NCI-H1417 treated with DMSO at 0.1 percent for 48 hours (cell line): ENCODE measurements at places on chromosomes 5 and 9.
A peak's percentile ranks its signal among the peaks of the same experiment; 100 is the strongest.

GRCh38 chr9:133334161-133334560 lies 1.8 kb downstream of the SURF6 start:
- no peak for DNase-seq

GRCh38 chr9:89418474-89418845 lies 79.5 kb downstream of the SEMA4D start:
- no peak for DNase-seq

DNA sequence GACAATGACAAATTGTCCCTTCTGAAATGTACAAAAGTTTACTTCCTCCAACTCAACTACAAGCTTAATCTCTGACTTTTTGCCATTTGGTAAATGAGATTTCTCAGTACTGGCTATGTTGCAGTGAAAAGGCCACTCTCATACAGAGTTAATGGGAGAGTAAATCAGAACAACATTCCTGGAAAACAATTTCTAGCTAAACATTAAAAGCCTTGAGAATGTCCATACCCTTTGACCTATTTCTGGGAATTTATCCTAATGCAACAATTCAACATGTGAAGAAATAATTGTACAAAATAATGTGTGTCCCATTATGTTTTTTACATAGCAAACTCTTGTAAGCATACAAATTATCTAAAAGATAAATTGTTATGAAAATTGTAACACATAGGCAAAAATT lies 56.3 kb upstream of the SPEF2 start:
- DNase-seq, result no peak

DNA sequence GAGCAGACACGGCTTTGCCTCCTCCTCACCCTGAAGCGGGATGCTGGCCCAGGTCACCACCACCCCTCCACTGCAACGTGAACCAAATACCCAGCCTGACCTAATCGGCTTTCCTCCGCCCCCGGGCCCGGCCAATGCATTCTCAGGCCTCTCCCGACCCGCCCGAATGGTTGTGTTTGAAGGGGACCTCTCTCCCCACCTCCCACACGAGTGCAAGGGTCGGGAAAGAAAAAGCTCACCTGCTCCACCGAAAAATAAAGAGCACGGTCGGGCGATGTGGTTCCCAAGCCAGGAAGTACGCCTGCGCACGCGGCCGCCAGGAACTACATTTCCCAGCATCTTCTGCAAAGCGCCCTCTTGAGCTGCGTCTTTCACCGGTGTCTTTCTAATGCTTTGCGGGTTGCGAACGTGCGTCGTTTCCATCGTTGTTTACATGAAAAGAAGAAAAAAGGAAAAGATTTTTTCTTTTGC lies at the start of gene ZNF883:
TSS of gene ZNF883 (minus strand) at position 282 of the 471 bp plus-strand sequence.
- DNase-seq, result peak; percentile 58

DNA sequence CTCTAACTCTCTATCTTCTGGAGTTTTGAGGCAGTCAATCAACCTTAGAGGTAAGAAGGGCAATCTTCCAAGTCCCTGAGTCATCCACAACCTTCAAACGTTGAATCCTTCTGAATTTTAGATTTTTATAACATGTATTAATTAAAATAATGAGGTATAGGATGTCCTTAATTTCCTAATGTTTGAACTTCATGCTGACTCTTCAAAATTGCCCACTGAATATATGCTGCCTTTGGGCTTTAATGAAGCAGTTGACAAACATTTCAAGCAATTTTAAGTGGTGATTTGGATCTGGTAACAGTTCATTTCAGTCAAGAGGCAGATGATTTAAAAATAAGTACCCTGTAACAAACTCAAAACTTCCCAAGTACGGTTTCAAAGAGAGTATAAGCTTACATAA lies 26.0 kb downstream of the ERP44 start:
- no peak for DNase-seq

DNA sequence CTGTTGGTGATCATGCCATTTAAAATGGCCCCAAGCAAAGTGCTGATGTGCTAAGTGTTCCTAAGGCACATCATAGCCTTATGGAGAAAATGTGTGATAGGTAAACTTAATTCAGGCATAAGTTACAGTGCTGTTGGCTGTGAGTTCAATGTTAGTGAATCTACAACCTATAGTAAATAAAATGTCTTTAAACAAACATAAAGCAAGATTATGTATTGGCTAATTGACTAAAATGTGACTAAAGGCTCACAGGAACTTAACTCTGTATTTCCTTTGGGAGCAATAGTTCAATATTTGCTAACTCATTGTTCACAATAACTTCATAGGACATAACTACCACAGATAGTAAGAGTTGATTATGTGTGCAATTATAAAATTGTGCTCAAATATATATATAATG lies 49.4 kb upstream of the LRRC19 start:
- no peak for DNase-seq

DNA sequence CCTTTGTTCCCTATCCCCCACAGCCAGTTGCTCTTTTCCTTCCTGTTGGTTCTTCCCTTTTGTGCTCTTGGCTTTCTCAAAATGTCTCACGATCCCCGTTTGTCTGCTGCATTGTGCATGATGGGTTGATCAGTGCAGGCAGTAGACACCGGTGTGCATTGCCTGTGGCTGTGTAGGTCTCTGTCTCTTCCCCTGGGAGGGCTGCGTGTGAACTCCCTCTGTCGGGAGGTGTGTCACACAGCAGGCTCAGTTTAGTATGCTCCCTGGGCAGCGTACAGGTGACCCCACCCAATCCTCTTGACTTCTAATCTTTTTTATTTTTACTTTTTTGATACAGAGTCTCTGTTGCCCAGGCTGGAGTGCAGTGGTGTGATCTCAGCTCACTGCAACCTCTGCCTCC lies 265.3 kb downstream of the FSTL4 start:
- no peak for DNase-seq

DNA sequence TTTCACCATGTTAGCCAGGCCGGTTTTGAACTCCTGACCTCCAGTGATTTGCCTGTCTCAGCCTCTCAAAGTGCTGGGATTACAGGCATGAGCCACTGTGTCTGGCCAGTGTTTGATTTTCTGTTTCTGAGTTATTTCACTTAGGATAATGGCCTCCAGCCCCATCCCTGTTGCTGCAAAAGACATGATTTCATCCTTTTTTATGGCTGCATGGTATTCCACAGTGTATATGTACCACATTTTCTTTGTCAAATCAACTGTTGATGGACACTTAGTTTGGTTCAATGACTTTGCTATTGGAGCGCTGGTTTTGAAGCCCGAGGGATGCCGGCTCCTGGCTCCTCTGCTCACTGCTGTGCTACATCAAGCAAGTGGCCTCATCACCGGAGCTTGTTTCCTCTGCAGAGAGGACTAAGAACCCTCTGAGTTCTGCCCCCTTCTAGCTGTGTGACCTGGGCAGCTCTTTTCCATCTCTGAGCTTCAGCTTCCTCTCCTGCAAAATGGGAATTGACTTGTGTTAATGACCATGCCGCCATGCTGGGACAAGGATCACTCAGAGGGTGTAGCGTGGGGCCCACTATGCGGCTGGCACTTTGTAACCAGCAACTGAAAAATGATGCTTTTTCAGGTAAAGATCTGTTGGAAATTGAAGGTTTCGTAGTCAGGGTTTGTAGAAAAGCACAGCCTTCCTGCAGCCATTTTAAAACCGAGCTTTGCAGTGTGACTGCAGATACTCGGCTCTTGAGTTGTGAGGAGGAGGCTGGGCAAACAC lies 4.6 kb upstream of the NEURL1B start:
- no peak for DNase-seq

DNA sequence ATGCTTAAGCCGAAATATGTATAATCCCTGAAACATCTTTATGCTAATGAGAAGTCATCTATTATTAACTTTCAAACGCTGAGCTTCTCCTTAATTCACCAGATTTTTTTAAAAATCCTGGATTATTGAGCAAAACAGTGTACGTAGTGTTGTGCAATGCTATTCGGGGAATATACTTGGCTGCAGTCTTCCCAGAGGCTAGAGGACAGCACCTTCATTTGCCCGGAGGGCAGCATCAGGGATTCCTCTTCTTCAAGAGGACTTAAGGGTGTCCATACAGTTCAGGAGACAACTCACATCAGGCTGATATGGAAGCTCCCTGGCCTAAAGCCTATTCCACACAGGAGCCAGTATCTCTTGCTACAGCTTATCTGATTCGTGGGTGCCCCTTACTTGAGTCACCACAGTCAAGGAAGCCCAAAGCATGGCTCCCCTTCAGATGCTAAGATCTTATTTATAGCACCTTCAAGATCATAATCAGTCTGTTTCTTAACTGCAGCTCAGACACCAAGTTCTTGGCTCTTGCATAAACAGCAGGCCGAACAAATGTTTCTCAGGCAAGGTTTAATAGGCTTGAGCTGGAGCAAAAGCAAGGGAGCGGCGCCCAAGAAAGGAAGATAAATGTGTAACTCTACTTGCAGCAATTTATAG lies 29.4 kb downstream of the NUTM2F start:
- DNase-seq, result no peak

DNA sequence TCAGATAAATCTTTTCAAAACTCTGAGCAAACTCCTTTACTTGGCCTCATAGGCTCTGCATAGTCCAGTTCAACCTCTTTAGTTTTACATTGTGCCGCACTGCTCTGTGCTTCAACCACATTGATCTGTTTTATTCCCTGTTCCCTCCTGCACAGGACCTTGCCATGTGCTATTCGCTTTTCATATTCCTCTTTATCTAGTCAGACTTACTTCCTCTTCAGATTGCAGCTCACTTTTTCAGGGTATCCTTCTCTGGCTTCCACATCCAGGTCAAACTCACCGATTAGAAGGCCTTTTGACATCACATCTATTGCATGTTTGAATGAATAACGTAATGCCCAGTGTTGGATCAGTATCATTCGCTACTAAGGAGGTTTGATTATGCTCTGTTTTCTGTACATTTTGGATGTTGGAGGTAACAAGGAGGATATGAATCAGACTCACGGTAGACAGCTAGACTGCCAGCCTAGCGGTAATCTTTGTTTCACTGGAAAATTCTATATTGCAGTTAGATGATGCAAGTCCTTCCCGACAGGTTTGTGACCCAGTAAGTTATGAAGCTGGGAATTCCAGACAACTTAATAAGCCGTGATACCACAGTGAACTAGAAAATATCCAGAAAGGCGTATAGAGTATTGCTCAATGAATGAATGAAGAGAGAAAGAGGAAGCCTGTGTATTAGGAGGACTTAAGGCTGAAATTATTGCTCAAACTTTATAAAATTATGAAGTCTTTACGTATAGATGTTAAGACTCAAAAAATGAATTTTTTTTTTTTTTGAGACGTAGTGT lies 65.7 kb downstream of the IQGAP2 start:
- DNase-seq, result no peak

GRCh38 chr5:33659526-33660169 lies 218.9 kb downstream of the TARS1 start:
- no peak for DNase-seq

GRCh38 chr9:108802967-108803366 lies 52.8 kb downstream of the ACTL7B start:
- DNase-seq, result no peak

DNA sequence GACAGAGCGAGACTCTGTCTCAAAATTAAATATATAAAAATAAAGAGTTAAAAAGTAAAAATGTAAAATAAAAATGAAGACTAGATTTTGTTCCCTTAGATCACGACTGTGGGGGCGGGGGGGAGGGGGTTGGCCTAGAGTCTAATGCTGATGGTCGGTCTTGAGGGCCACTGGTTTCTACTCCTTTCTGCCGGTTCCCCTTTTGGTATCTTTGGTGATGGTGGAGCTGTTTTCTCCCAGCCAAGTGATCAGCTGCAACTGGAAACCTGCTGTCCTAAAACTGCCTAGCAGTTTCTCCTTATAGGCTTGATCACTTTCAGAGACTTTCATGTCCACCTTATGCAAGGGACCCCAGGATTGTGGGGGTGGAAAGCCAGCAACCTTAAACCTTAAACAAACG lies 1.1 kb downstream of the SRD5A1 start:
- DNase-seq, result no peak

DNA sequence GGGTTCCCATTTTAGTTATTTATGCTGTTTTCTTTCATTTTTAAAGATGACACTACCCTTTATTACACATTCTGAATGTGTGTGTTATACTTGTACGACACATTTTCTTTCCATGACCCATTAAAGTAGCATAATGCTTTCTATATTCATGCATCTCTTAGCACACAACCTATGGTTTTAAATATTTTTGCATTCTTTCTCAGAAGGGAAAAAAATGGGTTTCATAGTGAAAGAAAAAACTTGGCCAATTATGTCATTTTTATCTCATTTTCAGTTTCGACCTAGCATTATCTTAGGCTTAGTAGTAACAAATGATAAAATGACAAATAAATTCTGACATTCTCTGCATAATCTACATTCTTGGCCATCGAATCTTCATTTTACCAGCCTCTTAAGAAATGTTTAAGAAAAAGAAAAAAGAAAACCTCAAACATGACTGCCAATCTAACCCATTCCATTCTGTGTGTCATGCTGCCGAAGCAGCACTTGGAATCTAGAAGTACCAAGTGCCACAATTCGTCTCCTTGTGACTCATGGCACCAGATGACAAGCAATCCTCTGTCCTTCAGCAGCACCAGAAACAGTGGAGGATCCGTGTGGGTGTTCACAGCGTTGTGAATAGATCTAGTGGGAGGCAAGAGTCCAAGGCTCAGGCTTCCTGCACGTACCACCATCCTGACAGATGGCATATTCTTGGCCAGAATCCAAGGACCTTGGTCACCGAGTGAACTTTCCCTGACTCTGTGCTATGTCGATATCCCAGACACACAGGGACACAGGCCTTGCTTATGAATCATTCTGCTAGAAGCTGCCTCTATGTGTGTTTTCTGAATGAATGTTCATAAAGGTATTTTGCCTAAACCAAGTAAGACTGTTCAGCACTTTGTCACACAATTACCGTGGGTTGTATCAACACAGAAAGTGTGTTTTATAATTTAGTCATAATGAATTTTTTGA lies 502.7 kb downstream of the NR2F1-AS1 start:
- no peak for DNase-seq

GRCh38 chr5:73783828-73784227 lies 157.8 kb downstream of the ARHGEF28 start:
- no peak for DNase-seq

GRCh38 chr5:90930756-90931431 lies 372.3 kb downstream of the ADGRV1 start:
- no peak for DNase-seq

DNA sequence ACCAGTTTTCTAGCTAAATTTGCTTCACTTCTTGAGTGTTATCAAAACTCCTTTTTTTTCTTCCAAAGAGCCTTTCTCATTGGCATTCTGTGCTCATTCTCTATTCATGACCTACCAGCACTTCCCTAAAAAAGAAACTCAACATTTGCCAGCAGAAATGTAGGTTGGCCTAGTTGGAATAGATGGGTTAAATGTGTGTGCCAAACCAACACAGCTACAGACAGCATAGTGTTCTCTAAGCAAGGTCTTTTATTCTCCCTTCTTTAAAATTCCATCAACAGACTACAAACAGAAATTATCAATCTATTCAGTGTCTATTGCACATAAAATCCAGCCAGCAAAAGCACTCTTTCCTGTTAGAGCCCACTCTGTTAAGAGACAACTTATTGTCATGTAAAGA lies 255.8 kb upstream of the PUM3 start:
- DNase-seq, result no peak

DNA sequence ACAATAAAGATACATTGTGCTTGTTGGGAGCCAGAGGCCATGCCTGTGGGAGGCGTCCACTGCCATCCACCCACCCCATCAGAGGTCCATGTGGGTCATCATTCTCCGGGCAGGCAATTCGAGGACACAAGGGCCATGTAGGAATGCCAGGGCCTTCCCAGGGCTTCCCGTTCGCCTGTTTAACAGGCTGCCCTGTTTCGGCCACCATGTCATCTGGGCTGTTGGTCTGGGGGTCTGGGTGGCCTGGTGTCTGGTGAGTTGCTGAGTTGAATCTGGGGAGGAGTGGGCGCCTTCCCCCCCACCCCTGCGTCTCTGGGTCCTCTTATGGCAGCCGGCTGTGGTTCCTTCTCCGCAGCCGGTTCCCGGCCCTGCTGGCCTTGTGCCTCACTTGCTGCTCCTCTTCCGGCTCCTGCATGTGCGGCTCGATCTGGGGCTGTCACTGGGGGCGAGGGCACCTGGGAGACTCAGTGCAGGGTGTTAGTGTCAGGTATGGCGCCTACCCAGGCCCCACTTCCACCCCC lies 117.4 kb downstream of the WNK2 start:
- DNase-seq, result no peak
